ENCODE measurements at places on chromosomes 2 and 18. TPM values are rescaled to one million over a fixed set of nuclear protein-coding genes. Genes with fewer than 3 reads are reported as not detected.

DNA sequence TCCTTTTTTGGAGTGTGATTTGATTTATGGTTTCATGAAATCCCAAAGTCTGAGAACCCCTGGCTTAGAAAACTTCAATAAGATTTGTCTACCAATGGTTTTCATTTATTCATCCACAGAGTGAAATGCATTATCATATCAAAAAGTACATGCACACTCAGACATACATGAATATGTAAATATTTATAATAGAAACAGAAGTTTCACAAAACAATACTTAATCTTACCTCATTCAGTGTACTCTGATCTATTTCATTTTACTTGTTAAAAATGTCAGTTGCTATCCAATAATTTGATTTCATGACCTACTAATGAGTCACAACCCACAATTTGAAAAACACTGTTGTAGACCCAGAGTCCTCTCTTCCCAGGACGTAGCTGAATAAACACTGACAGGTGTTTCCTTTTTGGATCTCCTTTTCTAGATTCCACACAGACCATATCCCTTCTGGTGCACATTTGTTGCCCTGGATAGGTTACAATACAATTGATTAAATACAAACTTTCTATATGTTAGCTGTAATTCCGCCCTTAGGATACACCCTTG lies 10.4 kb upstream of the CAVIN2 start:
- peak; percentile 39 for DNase-seq

DNA sequence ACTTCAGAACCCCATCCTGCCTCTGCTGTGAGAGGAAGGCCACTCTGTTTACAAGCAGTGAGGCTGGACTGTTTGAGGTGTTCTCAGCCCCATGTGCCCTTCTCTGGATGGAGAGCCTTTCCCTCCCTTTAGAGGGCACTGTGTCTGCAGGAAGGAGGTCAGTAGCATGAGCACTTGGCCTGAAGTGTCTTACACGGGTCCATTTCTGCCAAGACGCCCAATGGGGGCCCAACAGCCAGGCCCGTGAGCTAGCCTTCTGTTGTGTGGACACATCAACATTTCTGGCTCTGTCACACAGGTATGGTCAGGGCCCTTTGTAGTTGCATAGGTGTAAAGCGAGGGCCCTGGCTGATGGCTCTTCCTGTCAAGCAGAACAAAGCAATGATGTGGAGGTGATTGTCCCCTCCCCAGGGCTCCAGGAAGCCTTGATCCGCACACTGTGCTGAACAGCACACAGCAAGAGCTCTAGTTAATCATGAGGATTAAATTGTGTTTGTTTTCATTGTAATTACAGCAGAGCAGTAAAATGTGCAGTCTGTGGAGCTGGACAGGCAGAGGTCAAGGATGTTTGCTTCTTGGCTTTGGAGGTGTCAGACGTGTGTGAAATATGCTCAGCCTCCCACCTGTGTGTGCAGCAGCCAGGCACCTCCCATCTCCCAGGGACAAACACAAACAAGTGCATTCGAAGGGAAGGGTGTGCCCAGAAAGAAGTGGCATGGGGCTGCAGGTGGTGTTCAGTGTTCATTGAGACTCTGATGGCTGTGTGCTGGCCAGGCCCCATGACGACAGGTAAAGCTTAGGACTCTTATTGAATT lies 132.1 kb downstream of the SH3RF3 start:
- no peak for DNase-seq

DNA sequence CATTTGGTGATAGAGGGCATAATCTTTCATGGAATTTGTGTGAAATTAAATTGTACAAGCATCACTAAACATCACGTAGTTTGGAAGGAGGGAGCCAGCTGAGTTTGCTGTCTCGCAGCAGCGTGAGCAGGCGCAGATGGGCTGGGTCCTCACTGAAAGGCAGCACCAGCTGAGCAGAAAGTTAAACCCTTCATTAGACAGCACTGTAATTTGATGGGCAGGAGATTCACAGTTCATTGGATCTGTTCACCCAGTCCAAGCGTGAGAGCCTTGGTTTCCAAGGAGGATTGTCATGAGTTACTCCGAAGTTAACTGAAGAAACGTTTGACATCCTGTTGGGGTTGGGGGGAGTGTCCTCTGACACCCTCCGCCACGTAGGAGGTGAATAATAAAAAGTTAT lies 89.8 kb upstream of the NFATC1 start:
- peak; percentile 54 for DNase-seq

- DNase-seq, result peak; percentile 80
Observed at GRCh38 chr2:238216651-238217184, 13.2 kb upstream of the ILKAP start.

C2orf92 gene
- 9.1 TPM for total RNA-seq

DNA sequence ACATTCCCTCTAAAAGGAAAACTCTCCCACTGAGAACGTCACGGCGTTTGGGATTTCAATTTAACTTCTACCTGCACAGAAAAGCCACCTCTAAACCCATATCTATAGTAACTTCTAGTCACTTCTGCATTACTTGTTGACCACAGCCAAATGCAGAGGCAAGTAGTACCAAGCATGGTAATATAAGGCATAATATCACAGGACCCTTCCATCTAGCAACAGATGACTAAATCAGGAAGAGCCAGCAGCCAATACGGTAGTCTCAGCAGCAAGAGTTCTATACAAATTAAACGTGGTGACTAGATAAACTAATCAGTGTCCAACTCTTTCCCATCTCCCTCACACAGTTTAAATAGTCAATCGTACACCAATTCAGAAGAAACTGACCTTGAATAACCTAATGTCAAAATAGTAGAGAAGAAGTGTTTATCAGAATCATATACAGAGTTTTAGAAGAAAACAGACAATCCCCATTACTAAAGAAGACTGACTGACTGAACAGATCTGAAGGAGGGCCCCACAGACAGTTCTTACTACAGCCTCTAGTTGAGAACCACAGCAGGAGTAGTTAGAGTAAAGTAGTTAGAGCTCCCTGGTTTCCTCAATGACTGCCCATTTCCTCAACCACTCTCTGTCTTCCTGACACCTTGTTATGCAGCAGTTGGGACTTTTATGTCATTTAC lies 30.0 kb downstream of the MEMO1 start:
- DNase-seq, result peak; percentile 27

GRCh38 chr2:10722252-10722825 lies 909 bp downstream of the ATP6V1C2 start:
- no peak for DNase-seq

DNA sequence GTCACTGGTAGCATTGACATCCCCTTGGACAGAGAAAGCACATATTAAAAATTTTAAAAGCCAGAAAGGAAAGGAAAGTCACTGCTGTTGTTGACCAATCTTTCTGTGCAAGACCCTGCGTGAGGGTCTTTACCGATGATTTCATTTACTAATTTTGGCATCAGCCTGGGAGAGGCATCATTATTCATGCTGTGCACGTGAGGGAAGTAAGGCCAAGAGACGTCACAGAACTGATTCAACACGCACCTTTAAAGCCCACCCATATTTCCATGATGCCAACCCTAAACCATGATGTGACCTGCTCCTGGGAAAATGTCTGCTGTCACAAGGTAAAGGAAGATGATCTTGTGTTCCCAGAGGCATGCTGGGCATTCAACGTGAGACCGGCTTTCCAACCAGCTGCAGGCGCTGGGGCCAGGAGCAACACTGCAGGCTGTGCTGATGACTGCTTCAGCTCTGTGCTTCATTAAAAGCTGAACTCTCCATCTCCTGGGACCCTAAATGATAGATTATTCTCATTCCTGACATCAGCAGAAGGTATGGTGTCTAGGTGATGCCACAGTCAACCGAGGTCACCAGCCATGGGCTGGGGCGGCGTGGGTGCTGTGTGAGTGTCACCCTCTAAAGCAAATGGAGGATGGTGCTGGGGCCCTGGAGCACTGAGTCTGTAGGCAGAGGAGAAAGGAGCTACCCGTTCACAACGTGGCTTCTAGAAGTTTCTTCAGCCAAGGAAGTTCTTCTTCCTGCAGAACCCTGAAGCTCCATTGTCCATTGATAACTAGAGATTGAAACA lies 53.9 kb downstream of the TMEM18 start:
- no peak for DNase-seq

- DNase-seq, result no peak
Observed at GRCh38 chr2:238936162-238937052, 88.5 kb downstream of the TWIST2 start.

SPATA3 gene
- not detected for total RNA-seq

DNA sequence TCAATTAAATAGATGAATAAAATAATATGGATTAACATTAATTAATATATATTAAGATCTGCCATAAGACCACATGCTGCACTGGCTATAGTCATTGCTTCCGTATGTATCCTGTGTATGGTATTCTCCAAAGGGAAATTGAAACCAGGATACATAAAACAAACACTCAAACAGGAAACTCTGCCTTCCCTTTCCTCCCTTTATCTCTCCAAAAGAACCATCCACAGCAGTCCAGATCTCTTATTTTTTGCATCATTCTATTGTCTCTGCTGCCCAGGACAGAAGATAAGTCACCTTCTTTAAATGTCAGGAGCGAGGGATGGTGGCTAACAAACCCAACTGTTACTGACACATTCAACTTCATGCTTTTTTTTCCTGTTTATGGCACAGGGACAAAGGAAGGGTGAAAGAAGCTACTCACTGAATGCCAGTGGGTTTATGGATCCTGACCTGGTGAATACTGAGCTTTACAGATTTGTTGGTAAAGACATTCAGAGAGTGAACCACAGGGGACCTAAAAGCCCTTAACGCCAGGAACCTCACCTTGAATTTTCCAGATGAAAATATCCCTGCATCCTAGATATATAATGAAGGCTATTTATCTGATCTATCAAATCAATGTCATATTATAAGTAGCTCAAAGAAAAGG lies 67.5 kb downstream of the CSRNP3 start:
- peak; percentile 53 for DNase-seq

ZNF512 gene
- 44.6 TPM for total RNA-seq

GRCh38 chr2:191845248-191845715 lies 1.6 kb downstream of the CAVIN2 start:
- DNase-seq, result peak; percentile 71

All from muscle of leg (tissue), 16 donors.